ENCODE measurements at places on chromosomes 5 and 9.
A peak's percentile ranks its signal among the peaks of the same experiment; 100 is the strongest.

DNA sequence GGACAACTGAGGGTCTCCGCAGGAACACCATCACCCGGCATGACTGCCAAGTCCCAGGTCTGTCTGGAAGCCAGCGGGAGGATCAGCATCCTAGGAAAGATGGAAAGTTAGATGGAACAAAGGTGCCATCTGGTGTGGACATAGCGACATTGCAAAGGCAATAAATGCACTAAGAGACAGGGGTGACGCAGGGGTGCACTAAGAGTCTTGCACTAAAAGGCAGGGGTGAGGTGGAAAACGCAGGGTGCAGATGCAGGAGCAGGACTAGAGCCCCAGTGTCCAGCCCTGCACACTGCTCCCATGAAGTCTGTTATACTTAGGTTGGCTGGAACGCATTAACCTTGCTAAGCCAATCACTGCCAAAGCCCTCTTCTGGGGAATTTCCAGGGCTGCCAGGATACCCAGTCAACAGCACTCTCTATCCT is 15.5 kb downstream of the ATOX1 start:
- peak; percentile 8 for DNase-seq

DNA sequence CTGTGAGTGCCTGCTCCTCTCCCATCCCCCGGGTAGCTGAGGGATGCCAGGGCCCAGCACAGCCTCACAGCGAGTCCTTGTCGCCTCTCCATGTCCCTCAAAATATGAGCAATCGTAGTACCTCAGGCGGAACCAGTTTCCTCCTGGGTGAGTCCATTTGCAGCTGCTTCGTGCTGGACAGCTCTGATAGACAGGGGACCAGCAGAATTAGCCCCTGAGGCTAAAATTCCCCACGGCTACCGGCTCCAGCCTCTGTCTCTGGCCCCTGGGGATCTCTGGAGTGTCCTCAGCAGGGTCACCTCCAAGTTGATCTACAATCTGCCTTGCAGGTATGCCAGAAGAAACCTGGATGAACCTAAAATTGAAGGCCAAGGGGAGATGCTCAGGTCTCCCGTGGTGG is 115.8 kb upstream of the FBXL7 start:
- DNase-seq, result no peak

DNA sequence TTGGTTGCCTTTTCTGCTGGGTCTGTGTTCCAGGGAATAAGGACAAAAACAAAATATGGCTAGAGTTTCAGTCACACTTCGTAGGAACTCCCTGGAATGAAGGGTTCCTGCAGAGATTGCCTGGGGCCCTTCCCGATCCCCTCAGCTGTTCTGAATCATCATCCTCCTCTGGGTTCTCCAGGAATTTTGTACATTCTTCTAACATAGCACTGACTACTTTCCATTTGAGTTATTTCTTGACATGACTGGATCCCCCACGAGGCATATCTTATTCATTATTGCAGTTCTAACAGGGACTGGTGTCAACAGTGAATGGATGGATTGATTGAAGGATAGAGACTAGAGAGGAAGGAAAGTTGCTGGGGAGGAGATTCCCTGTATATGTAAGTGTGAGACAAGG is 49.2 kb upstream of the TNC start:
- no peak for DNase-seq

- DNase-seq, result no peak
Observed at GRCh38 chr5:179867079-179867465, 8.5 kb upstream of the MRNIP start.

DNA sequence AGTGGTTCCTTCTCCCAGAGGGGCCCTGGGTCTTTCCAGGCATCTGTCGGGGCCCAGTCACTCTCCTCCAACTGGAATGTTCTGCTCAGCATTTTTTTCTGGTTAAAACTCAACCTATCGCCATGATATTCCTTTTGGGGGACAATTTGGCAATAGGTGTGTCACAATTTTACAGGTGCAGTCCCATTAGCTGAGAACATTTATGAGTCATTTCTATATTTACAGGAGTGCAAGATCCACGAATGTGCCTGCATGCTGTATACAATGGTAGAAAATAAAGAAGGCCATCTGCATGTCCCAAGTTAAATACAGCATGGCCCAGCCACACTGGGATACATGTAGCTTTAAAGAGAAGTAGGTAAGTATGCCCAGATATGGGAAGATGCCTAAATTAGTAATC is 28.8 kb upstream of the SEMA4D start:
- DNase-seq, result no peak

GRCh38 chr5:156621719-156622118 is 228.4 kb upstream of the PPP1R2B start:
- DNase-seq, result no peak

DNA sequence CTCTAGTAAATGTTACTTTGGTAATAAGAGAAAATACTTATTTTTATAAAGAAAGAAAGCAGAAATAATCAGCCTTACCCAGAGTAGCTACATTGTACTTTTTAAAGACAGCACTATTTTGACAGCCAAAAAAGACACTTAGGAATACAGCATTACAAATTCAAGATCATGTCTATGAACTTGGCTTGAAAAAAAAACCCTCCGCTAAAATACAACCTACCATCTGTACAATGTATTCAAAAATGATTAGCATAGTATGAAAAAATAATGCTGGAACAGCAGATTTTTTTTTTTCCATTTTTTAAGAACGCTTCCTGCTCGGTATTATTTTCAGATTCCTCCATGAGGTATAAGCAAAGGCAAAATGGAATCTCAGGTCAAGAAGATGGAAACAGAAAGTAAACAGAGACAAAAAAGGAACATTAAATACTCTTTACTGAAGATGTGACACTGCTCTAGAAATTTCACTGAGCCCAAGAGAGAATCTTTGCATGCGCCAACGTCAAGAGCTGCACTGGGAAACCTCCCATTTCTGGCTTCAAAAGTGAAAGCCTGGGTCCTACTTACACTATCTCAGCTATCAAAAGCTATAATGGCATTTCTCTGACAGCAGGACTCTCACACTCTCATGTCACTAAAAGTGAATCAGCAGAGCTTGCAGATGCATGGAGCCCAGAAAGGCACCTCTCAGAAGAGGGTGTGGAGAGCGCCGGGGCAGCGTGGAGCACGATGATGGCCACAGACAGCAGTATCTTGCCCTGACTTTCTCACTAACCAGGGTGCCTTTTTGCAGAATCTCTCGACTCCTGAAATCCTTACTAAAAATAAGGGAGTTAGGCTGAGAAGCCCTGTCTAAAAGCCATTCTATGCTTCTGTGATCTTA is 167.4 kb downstream of the ELAVL2 start:
- peak; percentile 78 for DNase-seq

GRCh38 chr9:22278426-22278825 is 168.2 kb upstream of the DMRTA1 start:
- no peak for DNase-seq

DNA sequence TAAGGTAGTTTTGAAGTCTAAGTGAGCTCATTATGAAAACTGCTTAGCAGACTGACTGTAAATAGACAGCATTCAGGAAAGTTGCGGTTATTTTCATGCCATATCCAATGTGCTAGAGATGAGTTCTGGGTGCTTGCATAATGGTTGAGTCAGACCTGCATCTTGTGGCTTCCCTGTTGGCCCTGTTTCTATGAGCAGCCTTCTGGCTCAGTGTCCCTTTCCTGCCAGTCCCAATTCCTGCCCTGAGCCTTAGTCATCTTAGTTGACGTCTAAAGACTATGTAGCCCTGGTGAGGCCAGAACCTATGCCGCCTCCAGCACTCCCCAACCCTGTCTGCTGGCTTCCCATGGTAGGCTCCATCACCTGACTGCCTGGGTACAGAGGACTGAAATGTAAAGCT is 76.3 kb upstream of the TNFSF8 start:
- no peak for DNase-seq

DNA sequence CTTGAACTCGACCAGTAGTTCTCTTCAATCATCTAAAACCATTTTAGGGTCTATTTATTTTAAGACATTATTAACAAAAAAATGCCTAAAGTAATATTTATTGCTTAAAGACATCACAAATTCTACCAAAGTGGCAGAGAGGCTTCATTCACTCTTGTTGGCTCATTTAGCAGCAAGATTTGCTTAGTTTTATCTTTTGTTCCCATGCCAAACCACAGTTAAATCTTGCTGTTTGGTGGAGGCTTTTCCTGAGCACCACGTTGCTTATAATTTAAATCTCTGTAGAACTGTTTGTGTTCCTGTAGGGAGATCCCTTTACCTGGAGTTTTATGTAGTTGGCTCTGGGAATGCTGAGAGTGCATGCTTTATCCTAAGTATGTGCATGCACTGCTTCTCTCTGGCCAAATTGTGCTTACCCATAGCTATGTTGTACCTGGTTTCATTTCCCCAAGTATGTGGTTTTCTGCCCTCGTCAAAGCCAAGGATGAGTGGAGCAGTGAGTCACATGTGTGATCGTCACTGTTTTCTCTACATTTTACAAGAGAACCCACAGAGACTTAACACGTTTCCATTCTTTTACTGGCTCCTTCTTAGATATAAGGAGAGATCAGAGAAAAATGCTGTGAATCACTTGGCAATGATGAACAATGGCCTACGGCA is 42.1 kb upstream of the MAST4 start:
- peak; percentile 77 for DNase-seq

- no peak for DNase-seq
Observed at GRCh38 chr5:17234374-17234773, 16.9 kb downstream of the BASP1 start.

- no peak for DNase-seq
Observed at GRCh38 chr5:92923885-92924284, 657.1 kb downstream of the NR2F1-AS1 start.

DNA sequence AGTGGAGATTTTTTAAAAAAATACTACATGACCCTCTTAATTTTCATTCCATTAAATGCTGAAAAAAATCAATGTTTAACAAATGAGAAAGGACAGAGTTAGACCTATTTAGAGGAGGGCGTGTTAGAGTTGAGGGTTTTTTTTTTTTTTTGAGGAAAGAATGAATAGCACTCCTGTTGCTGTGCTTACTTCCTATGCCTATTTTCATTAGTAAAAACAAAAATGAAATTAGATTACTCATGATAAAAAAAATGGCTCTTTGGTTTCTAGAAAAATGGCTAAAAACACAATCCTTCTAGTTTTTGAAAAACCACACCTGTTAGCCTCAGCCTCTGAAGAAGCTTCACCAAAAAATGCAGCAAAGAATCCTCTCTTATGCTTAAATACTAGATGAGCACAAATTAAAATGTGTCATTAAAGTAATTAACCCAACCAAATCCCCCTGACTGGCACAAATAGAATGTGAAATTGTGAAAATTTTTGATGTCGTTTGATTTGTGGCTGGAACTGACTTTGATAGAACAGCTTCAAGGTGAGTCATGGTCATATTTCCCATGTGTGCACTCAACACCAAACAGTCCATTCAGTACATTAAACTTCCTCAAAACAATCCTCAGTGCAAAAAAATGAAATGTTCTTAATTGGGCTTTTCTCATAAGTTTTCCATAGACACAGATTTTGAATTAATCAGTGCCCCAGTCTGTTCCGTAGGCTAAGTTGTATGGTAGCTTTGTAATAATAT is 98.0 kb downstream of the MACIR start:
- no peak for DNase-seq

GRCh38 chr9:108185613-108186012 is 670.2 kb downstream of the ACTL7B start:
- DNase-seq, result no peak

DNA sequence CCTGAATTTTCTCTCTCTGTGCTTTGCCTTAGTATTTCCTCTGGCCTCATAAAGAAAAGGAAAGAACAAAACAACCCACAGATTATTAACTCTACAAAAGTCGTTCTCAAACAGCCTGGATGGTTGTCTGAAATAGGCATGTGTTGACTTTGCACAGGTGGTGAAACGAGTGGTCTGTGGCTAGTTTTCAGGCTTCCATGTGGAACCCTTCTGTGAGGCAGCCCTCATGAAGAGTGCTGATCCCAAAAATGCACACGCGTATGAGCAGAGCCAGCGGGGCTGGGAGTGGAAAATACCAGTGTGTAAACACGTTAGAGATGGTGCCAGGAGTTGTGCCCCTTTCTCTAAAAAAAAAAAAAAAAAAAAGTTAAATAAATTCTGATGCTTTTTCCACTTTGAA is 4.9 kb upstream of the PSAT1 start:
- no peak for DNase-seq

GRCh38 chr9:111456529-111456928 is 27.7 kb downstream of the ECPAS start:
- DNase-seq, result no peak

GRCh38 chr5:5182508-5183188 is 42.5 kb downstream of the ADAMTS16 start:
- no peak for DNase-seq

DNA sequence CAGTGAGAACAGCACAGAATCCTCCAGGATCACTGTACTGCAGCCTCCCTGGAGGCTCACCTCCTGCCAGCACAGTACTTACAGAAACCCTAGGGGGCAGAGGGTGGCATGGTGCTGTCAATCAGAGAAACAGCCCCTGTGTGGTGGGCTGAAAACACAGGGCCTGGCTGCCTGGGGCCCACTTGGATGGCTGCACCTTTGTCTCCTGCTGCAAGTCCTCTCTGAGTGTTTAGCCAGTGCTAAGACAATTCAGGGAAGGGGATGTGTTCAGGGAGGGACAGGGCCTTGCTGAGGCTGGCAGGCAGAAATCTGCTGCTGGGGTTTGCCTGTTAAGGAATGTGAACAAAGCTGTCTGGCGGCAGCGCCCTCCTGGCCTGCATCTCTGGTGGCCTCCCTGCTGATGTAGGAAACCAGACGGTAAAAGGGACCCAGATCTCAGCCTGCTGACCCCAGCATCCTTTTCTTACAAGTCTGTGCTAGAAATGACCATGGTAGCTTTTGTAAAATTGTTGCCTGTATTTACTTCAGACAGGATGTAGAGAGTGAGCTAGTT is 39.5 kb downstream of the PRRC2B start:
- DNase-seq, result no peak

- no peak for DNase-seq
Observed at GRCh38 chr5:173858021-173858669, 30.0 kb upstream of the CPEB4 start.

DNA sequence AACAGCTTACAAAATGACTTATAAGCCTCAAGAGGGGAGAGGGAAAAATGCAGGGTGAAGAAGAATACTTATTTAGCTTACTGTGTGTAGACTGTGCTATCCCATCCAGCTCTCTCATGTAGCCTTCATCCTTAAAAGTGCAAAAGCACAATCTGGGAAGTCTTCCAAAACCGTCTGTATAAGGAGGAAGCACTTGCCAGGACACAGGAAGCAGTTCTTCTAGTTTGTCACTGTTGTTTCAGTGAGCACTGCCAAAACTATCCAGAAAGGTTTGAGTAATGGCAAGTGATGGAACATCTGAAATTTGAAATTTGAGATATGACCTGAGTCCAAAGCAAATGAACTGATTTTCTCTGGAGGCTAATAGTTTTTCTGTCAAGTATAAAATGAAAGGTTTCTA is 140.8 kb upstream of the ISL1 start:
- no peak for DNase-seq

DNA sequence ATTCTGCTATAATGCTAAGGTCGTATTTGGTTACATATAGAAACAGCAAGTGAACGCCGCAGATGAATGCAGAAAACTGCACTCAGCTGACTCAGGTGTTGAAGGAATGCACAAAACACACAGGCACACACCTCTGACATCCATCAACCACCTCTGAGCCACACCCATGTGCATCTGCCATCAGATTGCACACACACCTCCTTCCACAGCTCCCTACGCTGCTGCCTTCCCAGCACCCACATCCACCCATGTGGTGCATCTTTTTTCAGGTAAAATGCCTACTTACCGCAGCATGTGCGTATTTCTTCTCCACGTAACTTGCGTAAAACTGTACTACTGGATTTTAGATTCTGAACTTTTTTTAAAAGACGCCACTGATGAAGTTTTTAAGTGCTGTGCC is 7.1 kb downstream of the STK10 start:
- DNase-seq, result no peak

- DNase-seq, result no peak
Observed at GRCh38 chr5:120806202-120806601, 342.1 kb downstream of the PRR16 start.

- no peak for DNase-seq
Observed at GRCh38 chr9:137045294-137046087, 486 bp downstream of the NPDC1 start.

All from OCI-M1 (cell line).